ENCODE measurements at places on chromosomes 13 and 19.

DNA sequence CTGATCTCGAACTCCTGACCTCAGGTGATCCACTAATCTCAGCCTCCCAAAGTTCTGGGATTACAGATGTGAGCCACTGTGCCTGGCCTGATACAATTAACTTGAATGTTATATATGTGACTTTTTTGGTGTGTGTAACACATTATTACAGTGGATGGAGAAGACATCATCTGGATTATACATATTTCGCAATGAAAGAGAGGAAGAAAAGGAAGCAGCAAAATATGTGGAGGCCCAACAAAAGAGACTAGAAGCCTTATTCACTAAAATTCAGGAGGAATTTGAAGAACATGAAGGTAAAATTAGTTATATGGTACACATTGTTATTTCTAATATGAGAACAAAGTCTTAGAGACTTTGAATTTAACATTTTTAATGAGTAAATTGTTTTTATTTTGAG lies 55.5 kb downstream of the BRCA2 start:
- DNase-seq = no peak

DNA sequence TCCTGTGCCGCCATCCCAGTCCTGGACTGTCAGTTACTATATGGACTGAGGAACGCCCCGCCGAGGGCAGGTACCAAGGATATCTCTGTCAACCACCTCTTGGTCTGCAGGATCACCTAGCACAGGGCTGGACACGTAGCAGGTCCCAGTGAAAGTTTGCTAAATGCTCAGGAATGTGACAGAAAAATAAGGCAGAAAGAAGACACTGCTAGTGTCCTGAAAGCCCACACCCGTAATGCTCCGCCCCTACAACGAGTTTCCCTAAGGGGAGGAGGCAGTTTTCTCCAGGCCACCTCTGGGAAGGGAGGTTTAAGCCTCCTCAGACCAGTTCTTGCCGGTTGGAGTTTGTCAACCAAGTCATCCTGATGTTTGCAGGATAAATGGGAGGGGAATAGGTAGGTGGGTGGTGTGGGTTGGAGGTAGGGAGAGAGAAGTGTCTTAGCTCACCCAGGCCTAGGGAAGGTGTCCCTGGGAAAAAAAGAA lies 1.7 kb upstream of the SERTAD3 start:
- DNase-seq = no peak

DNA sequence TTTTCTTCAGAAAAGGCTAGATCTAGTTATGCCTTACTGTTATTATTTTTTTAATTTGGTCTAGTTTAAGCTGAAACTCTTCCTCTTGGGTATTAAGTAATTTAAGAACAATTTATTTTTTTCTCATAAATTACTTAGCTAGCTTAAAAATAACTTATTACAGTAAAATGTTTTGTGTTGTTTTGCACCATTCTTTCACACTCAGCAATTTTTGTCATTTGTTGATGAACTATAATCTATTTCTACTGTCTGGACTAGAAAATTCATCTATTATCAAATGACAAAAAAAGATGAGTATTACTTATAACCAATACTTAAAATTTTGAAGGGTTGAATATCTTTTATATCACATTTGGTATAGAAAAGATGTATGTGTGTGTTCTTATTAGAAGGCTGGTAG lies 1.6 kb upstream of the LPAR6 start:
- no peak for DNase-seq

DNA sequence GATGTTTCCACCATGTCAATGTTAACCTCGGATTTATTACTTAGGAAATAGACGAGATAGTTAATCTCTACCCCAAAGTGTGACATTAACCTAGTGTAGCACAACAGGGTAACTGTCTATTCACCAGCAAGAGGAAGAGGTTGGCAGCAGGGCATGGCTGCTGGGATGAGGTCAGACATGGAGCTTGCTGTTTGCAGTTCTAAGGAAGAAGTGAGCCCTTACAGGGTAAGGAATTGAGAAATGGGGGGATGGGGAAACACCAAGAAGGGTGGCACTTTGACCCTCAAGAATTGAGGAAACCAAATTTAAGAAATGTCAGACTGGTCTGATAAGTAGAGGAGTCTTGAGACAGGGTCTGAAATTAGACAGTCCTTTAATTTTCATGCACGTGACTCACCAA lies 62.4 kb downstream of the MBD3L2B start:
- no peak for DNase-seq

DNA sequence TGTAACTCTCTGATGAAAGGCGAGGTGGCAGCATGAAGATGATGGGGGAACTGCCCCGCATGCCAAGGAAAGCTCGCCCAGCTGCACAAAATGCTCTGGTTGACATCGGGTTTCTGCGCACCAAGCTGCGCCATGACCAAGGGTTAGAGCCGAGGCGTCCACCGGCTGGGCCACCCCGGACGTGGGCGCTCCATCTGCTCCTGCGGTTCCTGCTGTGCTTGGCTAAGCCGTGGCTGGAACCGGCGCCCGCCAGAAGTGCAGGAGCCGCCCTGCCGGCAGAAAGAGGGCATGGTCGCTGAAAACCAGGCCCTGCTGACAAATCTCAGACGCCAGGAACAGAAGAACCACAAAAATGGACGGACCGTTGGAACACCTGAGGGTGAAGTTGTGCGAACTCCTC lies 57.9 kb downstream of the ZNF100 start:
- DNase-seq = no peak

GRCh38 chr13:37602733-37603381 lies 4.3 kb upstream of the POSTN start:
- DNase-seq = no peak

DNA sequence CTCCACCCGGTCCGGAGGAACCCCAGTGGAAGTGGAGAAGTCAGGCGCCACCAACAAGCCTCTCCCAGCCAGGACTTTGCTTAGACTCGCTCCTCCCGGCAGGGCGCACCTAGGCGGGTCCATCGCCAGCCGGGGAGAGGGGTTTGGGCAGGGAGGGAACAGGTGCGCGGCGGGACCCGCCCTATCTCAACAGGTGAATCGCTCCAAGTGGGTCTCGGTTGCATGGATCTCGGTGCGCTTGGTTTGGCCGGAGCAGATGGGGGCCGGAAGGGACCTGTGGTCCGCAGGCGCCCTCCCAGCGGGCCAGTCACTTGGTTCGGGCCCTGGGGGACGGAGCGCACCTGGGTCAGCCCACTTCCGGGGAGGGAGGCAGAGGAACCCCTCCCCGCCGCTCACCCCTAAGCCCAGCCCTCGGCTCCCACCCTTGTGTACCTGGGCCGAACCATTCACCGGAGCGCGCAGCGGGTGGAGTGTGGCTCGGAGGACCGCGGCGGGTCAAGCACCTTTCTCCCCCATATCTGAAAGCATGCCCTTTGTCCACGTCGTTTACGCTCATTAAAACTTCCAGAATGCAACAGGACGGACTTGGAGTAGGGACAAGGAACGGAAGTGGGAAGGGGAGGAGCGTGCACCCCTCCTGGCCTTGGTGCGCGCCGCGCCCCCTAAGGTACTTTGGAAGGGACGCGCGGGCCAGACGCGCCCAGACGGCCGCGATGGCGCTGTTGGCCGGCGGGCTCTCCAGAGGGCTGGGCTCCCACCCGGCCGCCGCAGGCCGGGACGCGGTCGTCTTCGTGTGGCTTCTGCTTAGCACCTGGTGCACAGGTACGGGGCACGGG lies at the start of gene LSR:
LSR (plus strand) TSS at position 693 of the 836 bp plus-strand sequence; CDS start at position 714, 21 bp downstream.
- DNase-seq = no peak

- no peak for DNase-seq
Observed at GRCh38 chr19:40716031-40716481, 630 bp downstream of the COQ8B start.

DNA sequence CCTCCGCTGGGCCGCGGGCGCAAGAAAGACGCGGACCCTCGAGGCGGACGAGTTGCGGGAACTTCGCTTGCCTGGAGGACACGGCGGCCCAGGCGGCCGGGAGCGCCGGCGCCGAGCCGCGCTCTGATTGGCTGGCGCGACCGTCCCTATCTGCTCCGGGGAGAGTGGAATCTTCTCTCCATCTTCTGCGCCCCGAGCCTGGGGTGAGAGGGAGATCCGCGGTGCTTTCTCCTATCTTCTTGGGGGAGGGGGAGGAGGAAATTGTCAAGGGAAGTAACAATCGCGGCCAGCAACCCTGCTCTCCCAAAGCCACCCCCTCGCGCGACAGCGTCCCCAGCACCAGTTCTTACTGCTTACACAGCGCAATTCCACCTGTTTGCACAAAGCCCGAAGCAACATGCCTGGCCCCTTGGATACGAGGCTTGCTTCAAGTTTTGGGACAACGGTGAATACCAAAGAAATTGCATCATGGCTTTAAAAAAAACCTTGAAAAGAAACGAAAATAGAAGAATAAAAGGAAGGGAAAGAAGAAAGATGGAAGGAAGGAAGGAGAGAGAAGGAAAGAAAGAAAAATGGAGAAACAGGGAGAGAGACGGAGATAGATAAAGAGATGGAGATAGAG lies 4.8 kb downstream of the SOX21 start:
- no peak for DNase-seq

DNA sequence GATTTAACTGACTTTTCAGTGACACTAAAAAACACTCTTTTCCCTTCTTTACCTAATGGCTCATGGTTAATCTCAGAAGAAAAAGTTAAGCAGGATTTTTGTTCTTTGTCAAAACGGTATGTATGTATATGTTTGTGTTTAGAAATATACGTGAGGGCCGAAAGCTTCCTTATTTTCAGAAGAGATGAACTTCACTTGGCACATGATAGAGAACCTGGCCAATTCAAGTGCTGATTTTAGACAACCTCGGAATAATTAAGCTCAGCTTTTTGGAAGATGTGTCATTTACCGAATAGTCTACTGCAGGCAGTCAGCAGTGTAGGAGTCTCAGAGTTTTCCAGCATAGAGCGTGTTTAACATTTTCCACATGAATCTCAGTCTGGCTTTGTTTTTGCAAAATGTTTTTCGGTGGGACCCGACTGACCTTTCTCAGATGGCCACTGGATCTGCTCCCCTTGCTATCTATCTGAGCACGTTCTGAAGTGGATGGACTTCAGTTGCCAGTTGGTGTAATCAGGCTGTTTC lies 4.6 kb downstream of the RNASEH2B start:
- no peak for DNase-seq

- no peak for DNase-seq
Observed at GRCh38 chr13:33548069-33548468, 262.5 kb upstream of the STARD13 start.

DNA sequence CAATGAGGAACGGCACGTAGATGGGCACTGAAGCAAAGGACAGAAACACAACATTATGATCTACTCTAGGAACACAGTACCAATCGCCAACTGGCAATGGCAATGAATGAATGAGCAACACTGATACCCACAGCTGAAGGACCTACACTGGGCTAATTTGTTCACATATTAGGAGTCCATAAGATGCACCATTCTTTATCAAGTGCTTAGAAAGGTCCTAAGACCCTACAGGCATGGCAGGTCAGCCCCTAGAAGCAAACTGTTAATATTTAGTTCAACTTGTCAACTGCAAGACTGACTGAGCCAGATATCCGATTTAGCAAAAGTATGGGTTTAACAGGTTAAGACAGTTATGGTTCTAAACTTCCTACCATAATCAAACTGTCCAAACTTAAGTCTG lies 4.8 kb downstream of the SHISA2 start:
- no peak for DNase-seq

DNA sequence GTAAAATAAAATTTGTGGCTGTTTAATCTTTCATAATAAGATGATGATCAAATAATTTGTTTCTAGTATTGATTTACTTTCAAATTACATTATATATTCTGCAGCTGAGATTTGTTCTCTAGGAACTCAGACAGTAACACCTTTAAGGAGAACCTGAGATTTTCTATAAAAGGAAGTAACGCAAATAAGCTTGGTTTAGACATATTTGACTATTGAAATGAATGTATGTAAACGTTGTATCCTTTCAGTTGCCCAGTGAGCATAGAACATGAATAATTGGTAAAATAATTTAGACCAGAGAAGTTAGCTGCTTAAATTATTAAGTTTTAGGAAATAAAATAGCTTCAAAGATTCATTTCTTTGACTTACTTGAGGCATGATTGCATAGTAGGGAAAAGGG lies 3.1 kb downstream of the CDK8 start:
- no peak for DNase-seq

- DNase-seq = no peak
Observed at GRCh38 chr19:46602392-46603194, 1.5 kb downstream of the CALM3 start.

DNA sequence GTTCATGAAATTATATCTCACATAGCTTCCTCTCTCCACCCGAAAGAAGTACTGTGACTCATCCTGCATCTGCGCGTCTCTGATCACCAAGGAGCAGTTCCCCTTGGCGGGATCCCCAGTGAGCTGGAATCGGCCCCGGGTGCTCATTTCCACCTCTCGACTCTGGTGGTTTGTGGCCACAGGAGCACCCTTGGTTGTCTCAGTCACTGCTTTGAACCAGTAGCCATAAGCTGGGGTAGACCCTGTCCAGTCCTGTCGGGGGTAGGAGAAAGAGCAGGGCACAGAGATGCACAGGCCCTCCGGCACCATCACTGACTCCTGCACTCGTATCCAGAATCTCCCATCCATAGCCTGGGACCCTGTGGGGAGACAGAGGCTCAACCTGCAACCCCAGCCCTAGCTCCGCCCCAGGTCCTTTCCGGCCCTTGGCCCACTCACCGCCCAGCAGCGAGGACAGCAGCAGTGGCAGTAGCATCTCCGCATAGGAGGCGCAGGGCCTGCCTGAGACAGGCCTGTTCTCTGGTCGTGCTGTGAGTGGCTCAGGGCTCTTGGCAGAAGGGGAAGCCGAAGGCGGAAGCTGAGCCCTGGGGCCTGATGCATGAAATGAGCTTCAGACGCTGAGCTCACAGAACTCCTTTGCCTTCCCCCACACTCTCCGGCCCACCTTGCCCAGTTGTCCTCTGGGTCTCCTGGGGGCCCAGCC lies at the start of gene SIGLEC10:
SIGLEC10 (minus strand) TSS at position 536 of the 703 bp plus-strand sequence; CDS start at position 475, 61 bp downstream.
- no peak for DNase-seq

DNA sequence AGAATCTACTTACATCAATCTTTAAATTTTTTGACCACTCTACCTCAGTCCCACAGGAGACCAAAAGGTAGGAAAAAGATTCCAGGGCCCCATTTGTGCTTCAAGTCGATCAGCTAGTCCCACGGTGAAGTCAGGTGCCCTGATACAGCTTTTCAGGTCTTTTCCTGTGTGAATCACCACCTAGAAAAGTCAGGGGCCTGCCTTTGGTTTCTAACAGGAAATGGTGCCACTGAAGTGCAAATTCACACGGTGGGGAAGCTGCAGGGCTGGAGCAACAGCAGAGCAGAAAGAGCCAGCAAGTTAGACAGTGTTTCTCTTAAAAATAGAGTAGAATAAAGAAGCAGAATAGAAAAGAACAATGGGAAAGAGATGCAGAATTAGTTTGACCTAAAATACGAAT lies 107.5 kb downstream of the KLF12 start:
- DNase-seq = no peak
